IPS-NIHi11 (cell line): ENCODE measurements at places on chromosomes 16 and 17.

DNA sequence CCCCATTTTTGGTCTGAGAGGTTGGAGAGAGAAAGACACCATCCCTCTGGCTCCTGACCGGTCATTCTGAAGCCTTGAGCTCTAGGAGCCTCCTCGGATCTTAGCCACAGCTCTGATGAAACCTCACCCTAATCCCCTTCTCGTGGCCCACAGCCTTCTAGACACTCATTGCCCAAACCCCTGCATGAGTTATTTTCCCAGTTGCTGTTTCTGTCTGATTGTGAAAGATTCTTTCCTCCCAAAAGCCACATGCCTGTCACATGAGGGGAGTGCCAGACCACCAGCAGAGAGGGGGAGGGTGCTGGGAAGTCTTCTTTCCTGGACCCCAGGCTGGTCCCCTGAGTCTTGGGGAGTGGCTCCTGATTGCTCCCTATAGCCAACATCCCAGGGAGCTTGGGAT lies 17.6 kb upstream of the ABR start:
- no peak for DNase-seq

GRCh38 chr17:74172700-74173099 lies 30.8 kb upstream of the RPL38 start:
- DNase-seq, result no peak

- DNase-seq, result no peak
Measured at GRCh38 chr16:89020925-89021595, 44.1 kb upstream of the CBFA2T3 start.

DNA sequence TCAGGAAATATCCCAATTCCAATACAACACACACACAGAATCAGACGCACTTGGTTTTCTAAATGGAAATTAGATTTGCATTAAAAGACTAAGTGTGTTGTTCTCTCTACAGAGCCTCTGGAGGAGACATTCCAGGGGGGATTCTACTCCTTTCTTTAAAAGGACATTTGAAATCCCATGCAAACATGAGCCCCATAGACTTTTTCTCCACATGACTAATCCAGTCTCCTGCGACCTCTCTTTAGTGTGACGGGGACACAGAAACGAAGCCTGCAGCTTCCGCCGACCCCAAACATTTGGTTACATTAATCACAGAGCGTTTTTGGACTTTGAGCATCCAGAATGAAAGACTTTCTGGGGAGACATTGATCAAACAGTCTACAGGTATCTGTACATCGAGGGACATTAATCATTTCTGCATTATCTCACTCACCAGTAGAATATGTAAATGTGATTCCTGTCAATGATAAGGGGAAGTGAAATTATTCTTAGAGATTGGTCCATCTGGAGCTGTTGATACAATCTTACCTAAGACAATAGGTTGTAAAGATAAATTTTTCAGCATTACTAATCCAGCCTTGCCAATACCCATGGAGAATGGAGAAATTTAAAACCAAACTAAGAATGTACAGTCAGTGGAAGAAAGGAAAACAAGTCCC lies 103.4 kb upstream of the IRX3 start:
- no peak for DNase-seq

DNA sequence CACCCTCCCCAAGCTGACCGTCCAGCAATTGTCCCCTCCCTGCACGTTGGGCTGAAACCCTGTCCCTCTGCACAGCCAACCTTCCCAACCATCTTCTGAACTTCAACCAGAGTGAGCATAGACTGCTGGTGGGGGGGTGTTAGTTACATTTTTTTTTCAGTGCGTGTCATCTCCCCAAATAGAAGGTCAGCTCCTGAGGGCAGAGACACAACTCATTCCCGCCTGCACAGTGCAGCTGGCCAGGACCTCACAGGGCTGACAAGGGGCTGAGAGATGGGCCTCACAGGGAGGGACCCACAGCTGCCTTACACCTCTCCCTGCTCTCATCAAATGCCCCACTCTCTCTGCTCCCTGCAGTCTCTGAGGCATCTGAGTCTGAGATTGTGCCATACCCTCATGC lies 8.4 kb downstream of the SRL start:
- no peak for DNase-seq

GRCh38 chr16:13873835-13874438 lies 46.0 kb upstream of the ERCC4 start:
- peak; percentile 80 for DNase-seq

DNA sequence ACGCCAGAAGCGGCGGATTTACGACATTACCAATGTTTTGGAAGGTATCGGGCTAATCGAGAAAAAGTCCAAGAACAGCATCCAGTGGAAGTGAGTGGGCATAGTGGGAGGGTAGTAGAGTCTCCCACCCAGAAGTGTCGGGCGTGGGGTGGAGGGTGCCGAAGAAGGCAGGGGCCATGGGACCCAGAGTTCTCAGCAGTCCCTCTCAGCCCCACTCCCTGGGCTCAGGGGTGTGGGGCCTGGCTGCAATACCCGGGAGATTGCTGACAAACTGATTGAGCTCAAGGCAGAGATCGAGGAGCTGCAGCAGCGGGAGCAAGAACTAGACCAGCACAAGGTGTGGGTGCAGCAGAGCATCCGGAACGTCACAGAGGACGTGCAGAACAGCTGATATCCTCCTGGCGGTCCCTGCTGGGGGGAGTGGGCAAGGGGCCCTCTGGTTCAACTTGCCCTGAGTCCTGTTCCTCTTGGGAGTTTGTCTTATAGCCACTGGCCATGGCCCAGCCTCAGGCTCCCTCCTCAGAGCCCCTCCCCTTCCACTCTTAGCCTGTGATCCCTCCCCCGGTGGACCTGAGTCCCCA lies 916 bp downstream of the E2F4 start:
- no peak for DNase-seq

- no peak for DNase-seq
Measured at GRCh38 chr17:74883241-74883745, 10.1 kb downstream of the FADS6 start.

- peak; percentile 91 for DNase-seq
Measured at GRCh38 chr16:997440-998051, 16.0 kb downstream of the SOX8 start.

DNA sequence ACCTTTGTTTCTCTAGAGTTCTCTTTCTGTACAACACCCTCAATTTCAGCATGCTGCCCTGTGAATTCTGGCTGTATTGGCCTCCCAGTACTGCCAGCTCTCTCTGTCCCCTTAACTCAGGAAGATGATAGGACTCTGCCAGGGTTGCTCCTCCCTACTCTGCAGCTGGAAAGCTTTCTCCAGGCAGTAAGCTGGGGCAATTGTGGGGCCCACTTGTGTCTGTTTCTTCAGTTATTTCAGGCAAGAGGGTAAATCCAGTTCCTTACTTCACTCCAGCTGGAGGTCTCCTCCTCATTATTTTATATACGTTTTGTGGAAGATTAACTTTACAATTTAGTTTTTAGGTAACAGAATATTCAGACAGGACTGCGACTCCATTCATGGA lies 9.9 kb downstream of the C17orf100 start:
- DNase-seq, result no peak

DNA sequence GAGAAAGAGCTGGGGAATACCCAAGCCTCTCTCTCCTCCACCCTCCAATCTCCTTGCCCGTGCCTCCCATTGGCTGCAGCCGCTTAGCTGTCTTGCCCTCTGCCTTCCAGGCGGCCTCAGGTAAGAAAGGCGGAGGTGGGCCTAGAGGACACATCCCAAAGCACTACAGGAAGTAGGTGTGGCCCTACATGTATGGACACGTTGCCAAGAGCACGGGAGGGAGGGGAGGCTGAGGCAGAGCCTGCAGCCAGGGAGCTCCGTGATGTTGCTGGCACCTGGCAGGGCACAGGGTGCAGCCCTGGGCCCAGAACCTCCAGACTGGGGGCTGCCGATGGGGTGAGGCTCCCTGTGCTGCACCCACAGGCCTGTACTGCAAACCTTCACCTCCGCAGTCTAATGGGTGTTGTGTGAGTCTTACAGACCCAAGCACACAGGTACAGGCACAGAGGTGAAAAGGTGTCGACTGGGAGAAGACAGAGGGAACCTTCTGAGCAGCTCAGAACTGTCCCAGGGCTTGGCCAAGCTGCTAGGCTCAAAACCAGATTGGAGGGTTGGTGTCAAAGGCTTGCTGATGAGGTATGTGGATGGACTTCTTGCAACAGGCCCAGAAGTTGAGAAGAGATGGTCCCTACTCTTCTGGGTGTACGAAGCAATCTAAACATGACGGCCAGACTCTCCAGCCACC lies 23.5 kb upstream of the FOXK2 start:
- DNase-seq, result peak; percentile 45

- no peak for DNase-seq
Measured at GRCh38 chr16:48499923-48500381, 110.0 kb downstream of the N4BP1 start.

DNA sequence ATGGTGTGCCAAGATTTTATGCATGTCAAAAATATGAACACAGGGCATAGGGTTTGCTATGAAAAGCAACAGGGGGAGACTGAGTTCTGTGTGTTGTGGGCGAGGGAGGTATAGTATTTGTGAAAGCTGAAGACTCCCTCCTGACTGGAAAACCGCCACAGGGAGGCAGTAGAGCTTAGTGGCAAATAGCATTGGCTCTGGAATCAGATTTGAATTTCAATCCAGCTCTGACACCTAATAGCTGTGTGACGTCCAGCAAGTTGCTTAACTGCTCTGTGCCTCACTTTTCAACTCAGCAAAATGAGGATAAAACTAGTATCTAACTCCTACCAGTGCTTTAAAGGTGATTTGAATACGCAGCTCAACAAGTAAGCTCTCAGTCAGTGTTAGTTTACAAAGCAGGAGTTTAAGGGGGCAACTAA lies 22.0 kb downstream of the KPNA2 start:
- peak; percentile 7 for DNase-seq

- peak; percentile 78 for DNase-seq
Measured at GRCh38 chr16:21656795-21657768, 4.7 kb upstream of the IGSF6 start.

GRCh38 chr16:31754998-31755615 lies 118.5 kb upstream of the ZNF267 start:
- DNase-seq, result no peak

DNA sequence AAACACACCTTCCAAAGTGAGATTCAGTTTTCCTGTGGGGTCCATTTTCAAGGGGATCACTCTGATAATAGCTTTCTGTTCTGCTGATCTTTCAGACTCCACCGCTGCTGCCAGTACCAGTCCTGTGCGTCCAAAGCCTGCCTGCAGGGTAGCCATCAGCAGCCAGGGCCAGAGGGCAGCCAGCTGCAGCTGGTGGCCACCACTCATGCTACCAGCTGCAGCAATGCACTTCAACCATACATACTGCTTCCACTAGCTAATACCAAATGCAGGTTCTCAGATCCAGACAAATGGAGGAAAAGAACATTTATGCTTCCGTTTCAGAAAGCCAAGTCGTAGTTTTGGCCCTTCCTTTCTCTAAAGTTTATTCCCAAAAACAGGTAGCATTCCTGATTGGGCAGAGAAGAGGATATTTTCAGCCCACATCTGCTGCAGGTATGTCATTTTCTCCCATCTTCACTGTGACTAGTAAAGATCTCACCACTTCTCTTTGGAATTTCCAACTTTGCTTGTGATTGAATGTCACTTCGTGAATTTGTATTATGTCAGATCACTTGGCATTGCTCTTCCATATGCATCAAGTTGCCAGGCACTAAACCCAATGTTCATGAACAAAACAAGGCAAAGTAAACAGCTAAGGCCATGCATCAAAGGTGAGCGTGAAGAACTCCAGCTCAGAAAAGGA lies 1.8 kb downstream of the RNF43 start:
- DNase-seq, result no peak

DNA sequence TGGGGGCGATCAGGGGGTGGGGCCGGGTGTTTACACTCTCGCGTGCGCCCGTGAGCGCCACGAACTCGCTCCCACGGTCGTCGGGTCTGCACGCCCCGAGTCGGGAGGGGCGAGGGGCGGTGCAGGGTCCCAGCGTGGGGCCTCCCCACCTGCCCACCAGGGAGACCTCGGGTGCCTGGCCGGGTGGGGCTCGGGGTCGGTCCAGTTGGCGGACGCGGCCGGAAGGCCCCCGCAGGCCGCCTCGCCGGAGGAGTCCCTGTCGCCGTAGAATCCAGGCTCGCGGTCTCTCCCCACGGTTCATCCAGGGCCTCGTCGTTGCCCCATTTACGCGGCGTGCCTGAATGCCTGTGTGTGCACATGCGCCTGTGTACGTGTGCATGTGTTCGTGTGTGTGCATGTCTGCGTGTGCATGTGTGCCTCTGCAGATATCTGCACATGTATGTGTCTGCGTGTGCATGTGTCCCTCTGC lies 510 bp upstream of the RAB40B start:
- no peak for DNase-seq

- DNase-seq, result no peak
Measured at GRCh38 chr17:78434455-78435329, 56.2 kb downstream of the PGS1 start.

- no peak for DNase-seq
Measured at GRCh38 chr17:74424657-74425056, 7.2 kb upstream of the GPRC5C start.

DNA sequence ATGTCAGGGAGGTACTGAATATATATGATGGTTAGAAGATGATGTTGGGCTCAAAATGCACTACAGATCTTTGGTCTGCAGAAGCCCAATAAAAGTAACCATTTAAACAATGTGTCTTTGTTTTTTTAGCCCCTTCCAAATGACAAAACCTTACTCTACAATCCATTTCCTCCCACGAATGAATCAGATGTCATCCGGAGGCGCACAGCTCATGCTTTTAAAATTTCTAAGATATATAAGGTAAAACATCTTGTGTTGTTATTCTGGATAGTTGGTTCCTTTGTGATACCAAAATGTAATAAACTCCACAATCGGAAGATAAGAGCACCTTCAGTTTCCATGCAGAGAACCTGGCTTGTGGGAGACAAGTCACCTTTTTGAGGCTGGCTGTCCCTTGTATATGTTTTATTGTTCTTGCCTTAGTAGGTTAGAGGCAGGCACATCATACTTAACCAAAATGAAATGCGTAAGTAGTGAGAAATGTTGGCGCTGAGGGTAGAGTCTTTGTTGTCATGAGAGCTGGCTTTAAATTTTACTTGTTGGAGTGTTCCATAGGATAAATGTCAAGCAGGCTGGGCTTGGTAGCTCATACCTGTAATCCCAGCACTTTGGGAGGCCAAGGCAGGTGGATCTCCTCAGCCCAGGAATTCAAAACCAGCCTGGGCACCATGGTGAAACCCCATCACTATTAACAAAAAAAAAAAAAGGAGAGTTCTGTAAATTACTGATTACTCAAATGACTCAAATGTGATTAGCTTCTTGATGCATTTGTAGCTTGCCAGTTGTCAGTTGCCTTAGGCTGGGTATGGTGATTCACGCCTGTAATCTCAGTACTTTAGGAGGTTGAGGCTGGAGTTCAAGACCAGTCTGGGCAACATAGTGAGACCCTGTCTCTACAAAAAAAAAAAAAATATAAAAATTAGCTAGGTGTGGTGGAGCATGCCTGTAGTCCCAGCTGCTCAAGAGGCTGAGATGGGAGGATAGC lies 19.7 kb upstream of the SNTB2 start:
- DNase-seq, result no peak
